ENCODE measurements at places on chromosomes 6 and 20.

- DNase-seq: no peak
Measured at GRCh38 chr20:62583424-62583920, 58.8 kb upstream of the SLCO4A1 start.

GRCh38 chr6:166197361-166197760, 29.7 kb upstream of the TBXT start:
- no peak for DNase-seq

GRCh38 chr20:44066645-44067606, 120.1 kb downstream of the JPH2 start:
- no peak for DNase-seq

- DNase-seq: no peak
Measured at GRCh38 chr20:6708010-6708409, 59.5 kb upstream of the BMP2 start.

DNA sequence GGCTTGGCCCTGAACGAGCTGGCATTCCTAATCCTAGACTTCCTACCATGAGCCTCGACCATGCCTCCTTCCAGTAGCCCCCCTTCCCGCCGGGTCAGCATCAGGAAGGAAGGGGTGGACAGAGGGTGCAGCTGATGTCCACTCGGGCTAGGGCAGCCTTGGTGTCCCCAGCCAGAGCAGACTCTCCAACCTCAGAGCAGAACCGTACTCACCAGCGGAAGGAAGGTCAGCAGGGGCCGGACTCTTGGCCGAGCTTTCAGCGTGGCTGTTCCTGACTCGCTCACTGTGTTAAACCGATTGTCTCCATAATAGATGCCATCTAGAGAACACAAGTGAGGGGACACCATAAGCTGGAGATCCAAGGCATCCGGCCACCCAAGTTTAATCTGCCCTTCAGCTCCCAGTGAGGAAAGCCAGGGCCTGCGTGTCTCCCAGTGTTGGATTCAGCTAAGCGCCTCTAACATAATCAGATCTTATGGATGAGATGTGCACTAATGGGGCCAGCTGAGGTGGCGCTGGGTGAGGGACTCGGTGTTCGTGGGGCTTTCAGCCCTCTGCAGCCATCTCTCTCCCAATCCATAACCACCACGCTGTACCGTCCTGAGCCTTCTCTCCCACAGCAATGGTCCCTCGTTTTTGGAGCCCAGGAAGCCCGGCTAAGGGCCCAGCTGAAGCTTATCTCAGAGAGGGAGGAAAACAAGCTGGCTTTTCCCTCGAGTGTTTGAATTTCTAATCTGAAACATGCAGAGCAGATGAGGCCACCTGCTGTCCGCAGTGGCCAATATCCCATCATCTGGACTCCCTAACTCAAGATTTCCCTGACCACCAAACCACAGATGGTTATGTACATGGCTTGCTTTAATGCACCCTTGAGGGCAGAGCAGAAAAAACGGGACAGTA, 13.7 kb downstream of the C6orf132 start:
- no peak for DNase-seq

DNA sequence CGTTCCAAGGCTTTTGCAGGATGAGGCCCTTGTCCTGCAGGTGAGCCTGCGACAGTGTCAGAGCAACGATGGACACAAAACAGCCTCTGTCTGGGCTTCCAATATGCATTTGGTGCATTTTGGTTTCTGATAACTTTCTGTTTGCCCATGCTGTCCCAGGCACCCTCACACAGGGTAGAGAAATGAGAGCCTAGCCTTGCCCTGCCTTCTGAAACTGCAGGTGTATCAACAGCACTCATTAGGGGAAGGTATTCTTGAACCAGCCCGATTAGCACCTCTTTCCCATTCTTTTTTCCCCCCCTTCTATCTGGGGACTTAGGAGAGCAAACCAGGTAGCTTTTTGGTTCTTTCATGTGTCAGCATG, 30.3 kb downstream of the CHMP4B start:
- DNase-seq: no peak

- no peak for DNase-seq
Measured at GRCh38 chr6:113630738-113631535, 226.2 kb upstream of the MARCKS start.

DNA sequence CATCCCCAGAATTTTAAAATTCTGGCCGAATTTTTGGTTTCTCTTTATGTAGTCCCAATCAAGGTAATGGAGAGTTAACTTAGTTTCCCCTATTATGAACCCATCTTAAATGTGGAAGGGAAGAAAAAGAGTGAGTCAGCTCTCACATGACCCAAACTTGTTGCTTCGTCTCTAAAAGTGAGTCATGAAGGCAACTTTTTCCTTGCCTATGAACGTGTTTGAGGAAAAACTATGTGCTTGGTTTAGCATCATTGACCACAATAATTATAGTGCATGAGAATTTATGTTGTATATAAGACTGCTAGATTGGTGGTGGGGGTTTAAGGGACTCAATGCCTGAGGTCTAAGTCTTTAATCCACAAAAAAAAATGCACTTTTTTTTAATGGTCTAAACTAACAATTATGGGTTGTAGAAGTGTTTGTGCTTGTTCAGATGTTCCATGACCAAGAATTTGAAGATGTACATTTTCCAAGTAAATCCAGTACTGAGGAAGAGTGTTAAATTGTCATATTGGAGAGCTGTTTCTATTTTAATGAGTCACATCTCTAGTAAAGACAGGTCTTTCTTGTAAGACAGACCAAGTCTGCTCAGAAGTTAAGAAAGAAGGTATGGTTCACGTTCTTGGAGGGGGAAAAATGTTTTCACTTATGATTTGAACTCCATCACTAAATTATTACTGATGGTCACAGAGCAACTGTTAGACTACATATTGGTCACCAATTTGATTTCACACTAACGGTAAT, 409.9 kb upstream of the MARCKS start:
- DNase-seq: no peak

DNA sequence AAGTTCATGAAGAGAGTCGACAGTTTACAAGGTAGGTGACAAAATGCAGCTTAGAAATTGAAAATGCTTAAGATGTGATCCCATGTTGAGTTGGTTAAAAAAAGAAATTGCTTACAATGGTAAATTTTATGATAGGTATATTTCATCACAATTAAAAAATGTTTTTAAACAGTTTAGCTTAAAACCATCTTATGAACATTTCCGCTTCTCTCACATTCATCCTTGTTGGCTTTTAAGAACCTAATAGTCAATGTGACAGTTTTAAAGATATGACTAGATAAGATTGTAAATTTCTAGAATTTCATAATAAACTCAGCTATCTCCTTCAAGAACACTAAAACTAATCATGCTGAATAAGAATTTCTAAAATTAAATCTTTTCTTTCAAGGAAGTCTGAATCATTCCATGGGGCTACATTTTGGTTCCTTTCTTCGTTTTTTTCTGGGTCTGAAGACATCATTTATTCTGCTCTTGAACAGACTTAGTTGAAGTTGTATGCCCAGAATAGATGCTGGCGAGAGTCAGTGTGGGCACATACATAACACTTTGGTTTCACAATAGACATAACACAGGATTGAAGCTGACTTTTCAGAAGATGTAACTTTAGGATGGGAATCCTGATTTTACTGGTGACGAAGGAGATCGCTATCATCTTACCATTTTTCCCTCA, 35.9 kb upstream of the LTV1 start:
- DNase-seq: no peak

GRCh38 chr20:36582322-36582721, 8.9 kb downstream of the TGIF2 start:
- no peak for DNase-seq

DNA sequence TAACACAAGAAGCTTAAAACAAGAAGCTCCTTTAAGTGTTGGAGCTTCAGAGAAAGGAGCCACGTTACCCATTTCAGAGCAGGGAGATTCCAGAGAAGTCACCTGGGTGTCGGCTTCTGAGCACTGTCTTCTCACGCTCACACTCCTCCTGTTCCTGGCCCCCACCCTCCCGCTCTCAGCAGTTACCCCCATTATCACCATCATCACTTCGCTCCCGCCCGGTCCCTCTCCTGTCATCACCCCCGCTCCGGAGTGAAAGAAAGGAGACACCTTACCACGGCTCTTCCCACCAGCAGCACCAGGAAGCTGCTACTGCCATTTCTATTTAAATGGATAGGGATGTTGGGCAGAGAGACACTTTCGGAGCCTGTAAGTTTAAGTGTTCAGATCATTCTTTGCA, 123.9 kb downstream of the GMPR start:
- DNase-seq: no peak

DNA sequence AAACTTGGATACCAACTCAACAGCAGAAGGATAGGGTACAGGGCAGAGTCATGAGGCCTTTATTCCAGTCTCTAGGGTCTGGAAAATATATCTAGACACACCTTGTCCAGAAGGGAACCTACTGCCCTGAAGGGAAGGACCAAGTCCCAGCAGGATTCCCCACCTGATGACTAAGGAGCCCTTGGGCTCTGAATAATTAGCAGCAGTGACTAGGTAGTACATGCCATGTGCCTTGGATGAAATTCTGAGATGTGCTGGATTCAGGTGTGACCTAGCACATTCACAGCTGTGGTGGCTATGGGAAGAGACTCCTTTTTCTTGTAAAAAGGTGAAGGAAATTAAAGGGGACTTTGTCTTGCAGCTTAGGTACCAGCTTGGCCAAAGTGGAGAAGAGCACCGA, 364.3 kb upstream of the PTCHD4 start:
- DNase-seq: no peak

DNA sequence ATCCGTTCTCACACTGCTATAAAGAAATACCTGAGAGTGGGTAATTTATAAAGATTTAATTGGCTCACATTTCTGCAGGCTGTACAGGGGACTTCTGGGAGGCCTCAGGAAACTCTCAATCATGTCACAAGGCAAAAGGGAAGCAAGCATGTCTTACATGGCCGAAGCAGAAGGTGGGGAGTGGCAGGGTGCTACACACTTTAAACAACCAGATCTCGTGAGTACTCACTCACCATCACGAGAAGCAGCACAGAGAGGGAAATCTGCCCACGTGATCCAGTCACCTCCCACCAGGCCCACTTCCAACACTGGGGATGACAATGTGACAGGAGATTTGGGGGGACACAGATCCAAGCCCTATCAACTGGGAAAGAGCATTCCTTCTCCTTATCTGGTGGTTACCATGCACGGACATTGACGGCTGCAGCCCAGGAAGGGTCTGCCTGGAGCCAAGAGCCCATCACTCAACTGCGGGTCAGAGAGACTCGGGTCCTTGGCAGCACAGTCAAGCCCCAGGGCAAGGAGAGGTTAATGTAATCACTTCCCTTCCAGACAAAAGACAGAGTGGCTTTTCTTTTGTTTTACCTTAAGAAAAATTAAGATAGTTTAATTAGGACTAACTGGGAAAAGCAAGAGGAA, 112.3 kb upstream of the CST7 start:
- no peak for DNase-seq

DNA sequence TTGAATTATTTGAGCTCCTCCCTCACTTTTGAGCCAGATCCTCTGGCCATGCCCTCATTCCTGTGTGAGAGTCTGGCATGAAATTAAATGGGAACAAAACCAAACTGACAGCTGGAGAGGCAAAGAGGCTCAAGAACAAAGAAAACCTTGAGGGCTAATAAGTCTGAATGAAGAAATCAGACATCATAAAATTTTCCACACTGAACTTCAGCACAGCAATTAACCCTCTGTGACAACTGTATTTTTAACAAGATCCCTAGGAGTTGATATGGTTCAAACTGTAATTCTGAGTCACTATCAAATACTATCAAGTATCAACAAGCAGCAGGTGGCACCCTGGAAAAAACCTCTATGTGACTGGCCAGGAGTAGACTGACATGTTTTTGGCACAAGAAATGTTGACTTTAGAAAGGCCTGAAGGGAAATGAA, 109.4 kb upstream of the EMILIN3 start:
- no peak for DNase-seq

DNA sequence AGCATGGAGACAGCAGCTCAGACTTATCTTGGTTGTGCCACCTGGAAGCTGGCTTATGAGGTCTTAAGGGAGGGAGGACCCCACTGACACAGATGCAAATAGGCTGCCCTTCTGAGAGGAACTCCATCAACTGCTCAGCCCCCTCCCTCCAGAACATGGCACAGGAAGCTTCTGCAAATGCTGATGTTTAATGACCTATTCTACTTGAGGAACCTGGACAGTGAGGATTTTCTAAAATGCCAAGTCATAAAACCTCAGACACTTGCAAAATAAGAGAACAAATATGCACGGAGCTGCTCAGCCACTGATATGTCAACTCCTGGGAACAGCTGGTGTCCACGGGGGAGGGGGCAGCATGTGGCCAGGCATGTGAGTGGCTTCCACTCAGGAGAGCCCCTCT, 3.5 kb downstream of the CST9 start:
- no peak for DNase-seq

DNA sequence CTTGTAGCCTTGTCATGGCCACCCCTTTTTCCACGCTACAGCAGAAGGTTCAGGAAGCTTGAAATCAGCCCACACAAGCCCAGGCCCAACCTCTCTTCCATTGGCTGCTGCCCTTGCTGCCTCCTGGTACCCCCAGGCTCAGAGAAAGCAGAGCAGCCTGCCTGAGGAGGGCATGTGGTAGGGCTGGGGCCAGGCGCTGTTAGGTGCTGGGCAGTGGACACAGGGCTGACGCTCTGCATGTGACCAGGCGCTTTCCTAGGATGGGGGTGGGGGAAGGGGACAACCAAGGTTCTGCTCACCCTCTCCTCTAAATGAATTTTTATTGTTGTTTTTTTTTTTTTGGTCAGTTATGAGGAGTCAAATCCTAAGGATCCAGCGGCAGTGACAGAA, 36.3 kb upstream of the ID1 start:
- no peak for DNase-seq

DNA sequence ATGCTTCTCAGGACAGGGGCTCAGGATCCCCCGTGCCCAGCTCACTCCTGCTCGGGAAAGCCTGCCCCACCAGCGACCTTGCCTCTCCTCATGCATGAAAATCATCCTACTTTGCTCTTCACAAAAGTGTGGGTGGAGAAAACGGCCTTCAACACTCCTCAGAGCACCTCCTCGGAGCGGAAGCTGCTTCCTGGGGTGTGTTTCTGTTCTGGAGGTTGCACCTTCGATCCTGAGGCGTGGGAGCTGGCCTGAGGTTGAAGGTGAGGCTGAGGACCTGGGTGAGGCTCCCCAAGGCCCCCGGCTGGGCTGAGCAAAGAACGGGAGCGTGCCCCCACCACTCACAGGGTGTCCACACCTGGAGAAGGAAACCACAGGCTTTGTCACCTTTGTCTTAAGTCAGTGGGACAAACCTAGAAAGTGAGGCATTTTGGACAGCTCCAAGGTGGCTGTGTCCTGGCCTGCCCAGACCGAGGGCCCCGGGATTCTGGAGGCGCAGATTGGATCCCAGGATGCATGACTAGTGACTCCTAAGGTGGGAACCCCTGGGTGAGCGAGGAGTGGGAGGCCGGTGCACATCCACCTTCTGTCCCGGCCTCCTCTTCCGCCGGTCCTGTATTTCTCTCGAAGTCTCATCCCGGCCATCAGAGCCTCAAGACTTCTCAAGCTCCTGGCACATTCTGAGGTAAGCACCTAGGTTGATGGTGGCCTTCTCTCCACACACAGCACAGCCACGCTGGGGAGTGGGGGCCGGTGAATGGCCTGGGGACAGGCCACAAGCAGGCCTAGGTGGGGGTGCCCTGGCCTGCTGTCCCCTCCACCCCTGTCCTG, 104.7 kb downstream of the TMEM242 start:
- DNase-seq: no peak

Data from stimulated activated CD8-positive, alpha-beta memory T cell treated with anti-CD3 and anti-CD28 coated beads, Interleukin-4, amount 100 ng/mL, for 1 hour (primary cell).